ENCODE measurements at places on chromosomes 4 and X.

- DNase-seq: no peak
Measured at GRCh38 chr4:71814433-71814832, 30.6 kb upstream of the GC start.

DNA sequence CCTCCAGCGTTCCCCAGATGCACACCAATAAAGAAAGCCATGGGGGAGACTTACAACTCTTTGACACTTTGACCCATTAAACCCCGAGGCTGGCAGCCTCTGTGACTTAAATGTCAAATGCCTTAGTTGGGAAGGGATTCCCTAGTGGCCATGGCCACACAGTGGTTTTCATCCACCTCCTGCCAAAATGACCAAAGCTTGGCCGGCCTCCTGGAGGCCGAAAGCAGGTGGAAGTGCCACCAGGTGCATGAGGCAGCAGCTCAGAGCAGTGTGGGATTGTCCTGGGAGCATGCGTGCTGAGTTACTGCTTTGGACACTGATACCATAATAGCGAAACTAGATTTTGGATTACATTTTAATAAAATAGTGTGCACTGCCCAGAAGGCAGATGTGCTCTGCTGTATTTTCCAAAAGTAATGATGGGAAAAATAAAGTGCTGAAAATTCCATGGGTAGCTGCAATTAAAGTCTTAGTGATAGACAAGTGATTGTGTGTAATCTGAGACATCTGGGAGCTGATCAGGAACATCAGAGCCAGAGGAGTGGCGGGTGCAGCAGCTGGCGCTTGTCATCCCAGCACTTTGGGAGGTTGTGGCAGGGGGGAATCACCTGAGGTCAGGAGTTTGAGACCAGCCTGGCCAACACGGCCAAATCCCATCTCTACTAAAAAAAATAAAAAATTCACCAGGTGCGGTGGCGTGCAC, 39.8 kb upstream of the TADA2B start:
- no peak for DNase-seq

GRCh38 chr4:143431526-143432257, 81.8 kb upstream of the SMARCA5 start:
- no peak for DNase-seq

GRCh38 chrX:71106427-71106826, at the start of gene CXorf65:
CXorf65 (minus strand) TSS chrX:71106740; CDS start chrX:71106556, 184 bp downstream.
- DNase-seq: no peak

DNA sequence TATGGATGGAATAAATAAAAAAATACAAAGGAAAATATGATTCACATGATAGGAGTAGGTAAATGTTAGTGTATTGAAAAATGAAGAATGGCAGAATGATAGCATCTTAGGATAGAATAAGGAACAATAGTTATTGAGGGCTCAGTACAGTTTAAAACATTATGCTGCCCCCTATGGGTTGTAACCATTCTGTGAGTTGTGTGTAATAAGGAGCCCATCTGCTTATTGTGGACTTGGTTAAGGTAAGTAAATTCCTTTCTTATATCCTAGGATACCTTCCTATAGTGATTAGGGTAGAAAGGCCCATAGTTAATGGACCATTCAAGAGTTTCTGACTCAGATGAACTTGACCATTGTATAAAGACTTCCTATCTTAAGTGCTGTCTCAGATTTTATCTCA, 195.8 kb downstream of the PDHA2 start:
- peak; percentile 22 for DNase-seq

DNA sequence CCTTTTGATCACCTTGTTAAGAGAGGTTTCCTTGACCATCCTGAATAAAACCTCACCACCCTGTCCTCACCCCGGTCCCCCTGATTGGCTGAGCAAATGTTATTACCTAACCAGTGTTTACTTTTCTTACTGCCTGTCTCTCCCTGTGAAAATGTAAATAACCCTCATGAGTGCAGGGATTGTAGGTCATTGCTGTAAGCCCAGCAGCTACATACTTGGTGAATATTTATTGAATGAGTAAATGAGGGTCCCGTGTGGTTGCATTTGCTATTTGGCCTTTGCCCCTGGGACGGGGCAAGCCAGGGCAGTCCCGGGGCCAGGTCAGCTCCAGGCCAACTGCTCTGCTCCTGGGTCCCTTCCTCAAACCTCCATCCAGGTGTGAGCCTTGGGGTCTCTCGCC, 55.5 kb upstream of the CLCN4 start:
- DNase-seq: no peak

GRCh38 chrX:11426712-11427452, 133.7 kb downstream of the AMELX start:
- DNase-seq: no peak

GRCh38 chrX:9765072-9765736, 443 bp downstream of the GPR143 start:
- no peak for DNase-seq

DNA sequence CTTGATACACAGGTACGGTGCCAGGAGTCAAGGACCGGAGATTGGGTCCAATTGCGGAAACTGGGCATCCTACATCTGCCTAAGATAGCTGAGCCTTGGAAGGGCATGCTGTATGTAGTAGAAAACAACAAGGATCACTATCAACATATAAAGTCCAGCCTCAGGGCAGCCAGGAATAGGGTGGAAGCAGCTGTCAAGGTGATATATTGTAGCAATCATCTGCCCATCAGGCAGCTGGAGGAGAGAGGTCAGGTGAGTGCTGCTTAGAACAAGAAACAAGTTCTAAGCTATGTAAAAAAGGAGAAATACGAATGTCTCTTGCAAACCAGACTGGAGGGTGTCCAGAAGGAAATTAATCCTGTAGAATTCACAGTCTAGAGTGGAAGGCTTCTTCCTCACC, 34.8 kb downstream of the KCNE5 start:
- no peak for DNase-seq

DNA sequence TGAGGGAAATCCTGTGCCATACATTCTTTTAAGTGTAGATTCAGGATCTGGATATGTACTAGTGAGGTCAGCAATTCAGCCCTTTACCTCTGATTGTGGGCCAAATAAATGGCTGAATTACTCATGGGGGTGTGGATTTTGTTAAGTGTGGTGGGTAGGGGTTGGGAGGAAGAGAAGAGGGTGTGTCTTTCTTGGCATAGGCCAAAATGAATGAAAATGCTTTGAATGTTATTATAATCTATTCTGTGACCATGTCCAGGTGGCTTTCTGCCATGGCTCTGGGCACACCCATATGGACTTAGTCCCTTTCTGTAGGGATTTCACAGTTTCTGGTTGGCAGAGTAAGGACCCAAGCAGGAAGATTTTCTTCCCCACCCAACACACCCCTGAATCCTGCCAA, 244.3 kb downstream of the CBR4 start:
- DNase-seq: no peak

DNA sequence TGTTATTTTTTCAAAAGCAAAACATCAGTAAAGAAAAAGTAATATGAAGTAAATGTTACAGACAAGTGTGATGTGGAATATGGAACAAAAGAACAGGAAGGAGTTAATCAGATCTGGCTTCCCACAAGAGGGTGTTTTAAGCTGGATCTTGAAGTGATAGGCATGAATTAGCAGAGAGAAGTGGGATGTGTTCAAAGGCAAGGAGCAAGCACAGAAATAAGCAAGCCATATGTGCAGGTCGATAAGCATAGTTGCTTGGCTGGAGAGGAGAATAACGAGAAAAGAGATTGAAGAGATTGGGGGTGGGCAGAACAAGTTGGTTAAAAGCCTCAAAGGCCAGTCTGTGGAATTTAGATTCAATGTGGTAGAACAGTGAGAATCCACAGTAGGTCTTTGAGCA, 60.9 kb upstream of the PRPS1 start:
- DNase-seq: no peak

DNA sequence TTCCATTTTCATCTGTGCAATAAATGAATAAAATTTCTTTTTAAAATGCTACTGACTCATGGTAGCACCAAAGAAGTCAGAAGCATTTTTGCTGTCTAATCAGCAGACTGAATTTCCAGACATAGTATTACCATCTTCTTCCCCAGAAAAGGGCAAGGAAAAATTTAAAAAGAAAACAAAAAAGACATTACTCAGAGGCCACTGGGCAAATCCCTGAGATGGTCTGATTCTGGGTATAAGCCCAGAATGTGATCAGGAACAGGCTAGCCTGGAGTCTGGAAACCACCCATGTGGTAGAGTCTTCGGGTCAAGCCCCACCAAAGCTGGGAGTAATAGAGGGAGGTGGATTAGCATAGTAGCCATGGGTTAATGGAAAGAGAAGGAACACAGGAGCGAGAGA, 342.8 kb downstream of the FBXW7 start:
- DNase-seq: no peak

- DNase-seq: no peak
Measured at GRCh38 chr4:185524888-185525863, 10.1 kb downstream of the PDLIM3 start.

GRCh38 chr4:79467246-79467932, 59.4 kb upstream of the GK2 start:
- no peak for DNase-seq

GRCh38 chrX:68666580-68666979, 19.1 kb downstream of the STARD8 start:
- no peak for DNase-seq

DNA sequence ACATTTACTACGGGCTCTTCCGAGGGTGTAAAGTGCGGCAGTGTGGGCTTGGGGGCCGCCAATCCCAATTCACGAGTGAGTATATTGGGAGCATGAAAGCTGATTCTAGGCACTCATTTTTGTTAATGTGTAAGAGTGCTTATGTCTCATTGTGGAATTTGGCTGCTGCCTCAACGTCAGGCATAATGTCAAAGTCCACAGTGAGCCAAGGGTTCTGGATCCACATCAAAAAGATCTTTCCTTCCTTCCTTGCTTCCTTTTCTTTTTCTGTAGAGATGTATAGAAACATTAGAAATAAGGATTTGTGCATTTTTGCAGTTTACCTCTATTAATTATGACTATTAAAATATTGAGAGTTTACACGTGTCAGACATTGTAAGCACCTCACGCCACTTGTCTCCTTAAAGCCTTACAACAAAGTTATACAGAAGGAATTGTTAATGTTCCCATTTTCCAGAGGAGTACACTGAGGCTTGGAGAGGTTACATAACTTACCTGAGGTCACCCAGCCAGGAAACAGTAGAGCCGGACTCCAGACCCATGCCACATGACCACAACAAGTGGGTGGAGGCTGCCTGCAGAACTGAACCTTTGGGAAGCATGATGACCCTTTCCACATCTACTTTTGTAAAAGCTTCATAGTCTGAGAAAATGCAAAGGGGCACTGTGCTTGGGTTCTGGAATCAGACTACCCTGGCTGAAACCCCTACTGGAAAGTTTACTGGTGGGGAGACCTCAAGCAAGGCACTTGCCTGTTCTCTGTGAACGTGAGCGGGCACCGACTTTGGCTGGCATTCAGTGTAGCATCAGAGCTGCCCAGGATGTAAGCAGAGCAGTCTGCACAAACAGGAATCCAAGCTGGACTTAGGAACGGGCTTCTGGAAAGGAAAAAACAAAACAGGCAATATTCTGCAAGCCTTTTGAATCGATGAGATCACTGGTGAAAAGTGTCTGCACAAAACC, 761 bp downstream of the CLRN2 start:
- no peak for DNase-seq

DNA sequence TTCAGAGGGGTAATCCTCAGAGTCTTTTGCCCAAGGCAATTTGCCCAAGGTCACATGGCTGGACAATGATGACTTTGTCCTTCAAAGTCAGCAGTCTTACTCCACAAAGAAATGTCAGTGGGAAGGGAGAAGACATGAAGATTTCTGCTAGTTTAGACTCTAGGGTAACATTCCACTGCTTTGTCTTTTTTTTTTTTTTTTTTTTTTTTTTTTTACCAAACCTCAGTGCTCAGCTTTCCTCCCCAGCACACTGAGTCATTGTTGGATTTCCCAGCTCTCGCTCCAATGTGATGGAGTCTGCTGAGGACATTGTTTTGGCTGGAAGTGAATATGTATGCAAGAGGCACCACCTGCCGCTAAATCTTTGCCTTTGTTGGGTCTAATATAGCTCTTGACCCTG, 7.2 kb upstream of the C1QTNF7 start:
- DNase-seq: no peak
